ENCODE measurements at places on chromosomes 7 and 10. TPM values are rescaled to one million over a fixed set of nuclear protein-coding genes. Genes with fewer than 3 reads are reported as not detected.
A peak's percentile ranks its signal among the peaks of the same experiment; 100 is the strongest.

The TEX47 gene
- not detected for polyA plus RNA-seq

The NEUROD6 gene
- not detected for polyA plus RNA-seq

The UTF1 gene
- not detected for polyA plus RNA-seq

DNA sequence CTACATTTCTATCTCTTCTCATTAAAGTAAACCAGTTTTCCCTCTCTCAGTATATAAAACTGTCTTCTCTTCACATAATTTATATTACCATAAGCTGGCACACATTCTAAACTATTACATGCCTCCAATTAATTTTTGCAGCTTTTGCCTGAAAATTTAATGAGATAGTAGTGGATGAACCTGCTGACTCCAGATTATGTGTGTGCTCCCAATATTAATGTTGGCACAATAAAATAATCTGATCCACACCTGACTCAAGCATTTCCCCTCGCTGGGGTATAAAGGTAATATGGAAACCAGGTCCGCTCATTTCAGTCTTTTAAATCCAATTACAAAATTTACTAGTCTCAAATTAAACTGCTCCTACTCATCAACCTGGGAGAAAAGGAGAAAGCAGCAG is 63.4 kb downstream of the CTBP2 start:
- DNase-seq, result no peak

DNA sequence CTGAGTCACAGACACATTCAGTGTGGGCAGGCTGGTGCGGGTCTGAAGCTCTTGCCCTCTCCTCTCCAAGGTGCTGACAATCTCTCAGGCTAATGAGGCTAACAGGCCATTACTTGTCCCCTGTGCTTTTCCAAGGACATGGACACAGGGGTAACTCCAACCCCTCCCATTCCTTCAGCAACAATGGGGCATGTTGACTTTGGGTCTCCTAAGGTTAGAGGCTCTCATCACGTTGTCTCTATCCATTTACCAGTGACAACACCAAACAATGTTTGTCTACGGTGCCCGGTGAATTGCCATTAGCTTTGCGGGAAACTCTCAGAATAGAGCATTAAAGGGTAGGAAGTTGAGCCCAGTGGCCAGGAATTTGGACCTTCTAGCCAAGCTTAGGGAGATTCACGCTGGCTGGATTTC is 101.6 kb upstream of the TNS3 start:
- no peak for DNase-seq

DNA sequence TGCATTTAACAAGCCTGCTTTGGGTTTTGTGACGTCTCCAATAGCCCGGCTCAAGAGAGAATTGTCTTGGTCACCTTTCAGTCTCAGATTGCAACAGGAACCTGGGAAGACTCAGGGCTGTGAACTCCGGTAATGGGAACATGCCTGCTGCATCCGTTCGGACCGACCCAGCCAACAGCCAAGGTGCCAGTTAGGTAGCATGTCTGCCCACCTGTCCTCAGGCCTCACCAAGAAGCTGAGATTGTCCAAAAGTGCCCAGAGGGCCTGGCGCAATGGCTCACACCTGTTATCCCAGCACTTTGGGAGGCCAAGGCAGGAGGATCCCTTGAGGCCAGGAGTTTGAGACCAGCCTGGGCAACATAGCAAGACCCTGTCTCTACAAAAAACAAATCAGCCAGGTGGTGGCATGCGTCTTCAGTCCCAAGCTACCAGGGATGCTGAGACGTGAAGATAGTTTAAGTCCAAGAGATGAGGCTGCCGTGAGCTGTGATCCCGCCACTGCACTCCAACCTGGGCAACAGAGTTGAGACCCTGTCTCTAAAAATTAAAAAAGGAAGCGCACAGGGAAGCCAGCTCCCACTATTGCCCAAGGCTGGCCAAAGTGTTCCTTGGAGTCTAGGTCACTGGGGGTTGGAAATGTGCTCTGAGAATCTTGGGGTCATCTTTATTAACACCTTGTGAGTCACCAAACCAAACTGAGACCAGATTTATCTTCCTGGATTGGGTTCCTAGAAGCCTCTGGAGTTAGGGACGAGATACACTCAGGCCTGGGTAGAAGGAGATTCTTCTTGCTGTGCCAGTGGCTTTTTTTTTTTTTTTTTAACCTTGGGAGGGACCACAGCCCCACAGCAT is 26.9 kb downstream of the BAG3 start:
- DNase-seq, result no peak

GRCh38 chr7:131106681-131107336 is 220.9 kb upstream of the MKLN1 start:
- no peak for DNase-seq

DNA sequence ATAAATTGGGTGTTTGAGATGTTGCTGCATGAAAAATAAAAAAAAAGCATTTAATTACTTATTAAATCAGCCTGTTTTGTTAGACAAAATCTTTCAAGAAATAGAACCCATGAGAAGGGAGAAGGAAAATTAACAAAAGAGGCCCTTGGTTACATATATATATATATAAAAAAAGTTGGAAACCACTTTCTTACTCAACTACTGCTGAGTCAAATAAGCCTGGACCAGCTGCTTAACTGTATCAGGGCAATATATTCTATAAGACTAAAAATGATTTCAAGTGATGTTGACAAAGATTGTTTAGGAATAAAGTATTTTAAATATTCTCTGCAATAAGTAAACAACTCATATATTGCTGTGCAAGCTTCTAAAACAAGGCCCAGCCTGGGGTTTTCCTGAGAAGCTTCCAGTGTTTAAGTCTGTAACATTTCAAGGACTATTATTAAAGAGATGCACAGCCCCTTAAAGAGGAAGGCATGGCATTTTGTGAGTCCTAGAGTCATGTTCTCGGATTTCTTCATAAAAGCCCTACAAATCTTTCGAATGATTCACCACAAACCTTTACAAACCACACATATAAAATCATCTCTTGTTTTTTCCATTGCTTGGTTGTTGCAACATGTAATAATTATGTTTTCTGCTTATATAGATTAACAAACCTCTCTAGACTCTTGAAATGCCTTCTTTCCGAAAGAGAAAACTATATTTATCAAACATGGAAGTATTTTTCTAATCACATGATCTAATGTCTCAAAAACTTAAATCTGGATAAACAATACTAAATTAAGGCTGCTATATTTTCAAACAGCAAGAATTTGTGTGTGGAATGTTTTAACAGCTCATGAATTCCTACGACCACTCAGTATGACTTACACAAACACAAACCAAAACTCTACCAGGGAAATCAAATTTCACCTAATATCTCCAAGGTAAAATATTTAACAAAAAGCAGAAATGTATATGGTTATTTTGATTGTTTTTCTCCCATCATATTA is 14.3 kb downstream of the JAZF1 start:
- peak; percentile 78 for DNase-seq

DNA sequence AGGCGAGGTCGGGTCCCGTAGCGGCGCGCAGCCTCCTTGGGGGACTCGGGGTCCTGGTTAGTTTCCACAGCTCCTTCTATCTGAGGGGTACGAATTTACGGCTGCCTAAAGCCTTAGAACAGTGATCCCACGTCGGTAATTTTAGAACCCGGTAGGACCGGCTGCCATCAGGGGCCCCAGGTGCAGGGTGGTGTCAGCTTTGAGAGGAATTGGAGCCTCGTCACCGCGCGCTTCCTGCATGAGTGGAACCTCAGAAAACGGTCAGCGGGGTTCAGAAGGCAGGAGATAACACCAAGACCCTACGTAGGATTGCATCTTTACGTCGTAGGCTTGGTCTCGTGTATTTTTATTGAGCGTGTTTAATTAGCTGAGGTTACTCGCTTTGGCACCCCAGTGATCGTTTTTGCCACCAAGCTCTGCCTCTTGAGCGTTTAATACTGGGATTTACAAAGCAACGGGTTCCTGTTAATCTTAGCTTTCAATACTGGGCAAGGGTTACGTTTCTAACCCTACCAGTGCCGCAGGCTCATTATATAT is 443 bp downstream of the RNF32 start:
- no peak for DNase-seq

DNA sequence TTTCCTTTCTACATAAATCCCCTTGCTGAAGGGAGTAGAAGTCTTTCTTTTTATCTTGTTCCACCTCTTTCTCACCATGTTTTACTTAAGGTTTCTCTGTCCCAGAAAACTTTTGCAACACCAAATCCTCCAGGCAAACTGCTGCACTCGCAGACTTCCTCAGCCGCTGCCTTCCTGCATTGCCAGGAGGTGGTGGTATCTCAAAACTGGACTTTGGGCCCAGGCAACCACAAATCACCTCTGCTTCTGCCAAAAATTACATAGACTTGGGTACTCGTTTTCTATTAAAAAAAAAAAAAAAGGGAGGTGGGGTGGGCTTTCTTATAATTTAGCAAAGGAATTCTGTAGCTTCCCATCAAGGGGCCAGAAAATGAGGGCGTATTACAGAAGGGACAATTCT is 14.7 kb downstream of the INA start:
- no peak for DNase-seq

GRCh38 chr7:84844771-84845170 is 342.1 kb downstream of the SEMA3D start:
- DNase-seq, result no peak

DNA sequence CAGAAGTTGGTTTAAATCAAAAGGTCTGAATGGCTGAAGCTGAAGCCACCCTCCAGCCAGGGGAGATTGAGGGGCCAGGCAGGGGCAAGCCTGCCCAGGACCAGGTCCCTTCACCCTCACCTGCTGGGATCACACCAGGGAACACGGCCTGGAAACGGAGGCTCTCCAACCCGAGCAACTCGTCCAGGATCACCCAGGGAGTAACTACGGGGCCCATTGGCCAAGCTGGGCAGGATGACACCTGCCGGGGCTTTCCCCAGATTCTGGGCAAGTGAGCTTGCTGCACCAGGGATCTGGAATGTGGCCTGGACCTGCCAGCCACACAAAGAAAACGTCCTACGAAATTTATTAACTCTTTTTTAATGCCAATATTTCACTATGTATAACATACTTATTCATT is 30.4 kb upstream of the PPP2R2D start:
- no peak for DNase-seq

GRCh38 chr7:55574051-55574717 is 1.9 kb upstream of the VOPP1 start:
- DNase-seq, result no peak
